ENCODE measurements at places on chromosomes 4 and X. TPM values are rescaled to one million over a fixed set of nuclear protein-coding genes. Genes with fewer than 3 reads are reported as not detected.

Gene UPF3B
- total RNA-seq: 2.6 TPM

Gene TRIM61
- total RNA-seq: 0.19 TPM

Gene SCML2
- 1.3 TPM for total RNA-seq

Gene ENPEP
- total RNA-seq: under 0.01 TPM

Gene PDHA1
- 124 TPM for total RNA-seq

Gene NLRP2B
- total RNA-seq: under 0.01 TPM
